ENCODE measurements at places on chromosomes 16 and 17. TPM values are rescaled to one million over a fixed set of nuclear protein-coding genes. Genes with fewer than 3 reads are reported as not detected.
A peak's percentile ranks its signal among the peaks of the same experiment; 100 is the strongest.

The GAST gene
- not detected for total RNA-seq

The OR3A2 gene
- total RNA-seq = 2.7 TPM

GRCh38 chr16:84032458-84033178 is 10.0 kb downstream of the SLC38A8 start:
- no peak for DNase-seq

GRCh38 chr16:67537636-67538591 is 9.3 kb downstream of the RIPOR1 start:
- peak; percentile 68 for DNase-seq

DNA sequence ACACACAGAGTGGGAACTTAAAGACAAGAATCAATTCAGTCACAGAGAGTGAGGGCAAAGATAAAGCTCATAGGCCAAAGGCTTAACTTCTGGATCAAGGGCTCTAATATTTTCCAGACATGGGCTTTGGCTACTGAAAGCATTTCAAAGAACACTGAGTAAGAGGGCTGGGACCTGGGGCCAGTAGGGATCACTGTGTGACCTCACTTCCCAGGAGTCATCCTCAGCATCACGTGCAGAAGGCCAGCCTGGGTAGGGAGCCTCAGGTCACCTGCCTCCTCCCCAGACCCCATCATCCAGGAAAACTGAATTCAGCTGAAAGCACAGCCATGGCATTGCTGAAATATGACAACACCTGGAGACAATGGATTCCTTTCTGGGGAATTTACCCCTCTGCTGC is 163.5 kb downstream of the RAB11FIP4 start:
- no peak for DNase-seq

GRCh38 chr17:77888242-77889134 is 70.0 kb upstream of the TNRC6C start:
- no peak for DNase-seq
